ENCODE measurements at places on chromosomes 13 and 19. TPM values are rescaled to one million over a fixed set of nuclear protein-coding genes. Genes with fewer than 3 reads are reported as not detected.

DNA sequence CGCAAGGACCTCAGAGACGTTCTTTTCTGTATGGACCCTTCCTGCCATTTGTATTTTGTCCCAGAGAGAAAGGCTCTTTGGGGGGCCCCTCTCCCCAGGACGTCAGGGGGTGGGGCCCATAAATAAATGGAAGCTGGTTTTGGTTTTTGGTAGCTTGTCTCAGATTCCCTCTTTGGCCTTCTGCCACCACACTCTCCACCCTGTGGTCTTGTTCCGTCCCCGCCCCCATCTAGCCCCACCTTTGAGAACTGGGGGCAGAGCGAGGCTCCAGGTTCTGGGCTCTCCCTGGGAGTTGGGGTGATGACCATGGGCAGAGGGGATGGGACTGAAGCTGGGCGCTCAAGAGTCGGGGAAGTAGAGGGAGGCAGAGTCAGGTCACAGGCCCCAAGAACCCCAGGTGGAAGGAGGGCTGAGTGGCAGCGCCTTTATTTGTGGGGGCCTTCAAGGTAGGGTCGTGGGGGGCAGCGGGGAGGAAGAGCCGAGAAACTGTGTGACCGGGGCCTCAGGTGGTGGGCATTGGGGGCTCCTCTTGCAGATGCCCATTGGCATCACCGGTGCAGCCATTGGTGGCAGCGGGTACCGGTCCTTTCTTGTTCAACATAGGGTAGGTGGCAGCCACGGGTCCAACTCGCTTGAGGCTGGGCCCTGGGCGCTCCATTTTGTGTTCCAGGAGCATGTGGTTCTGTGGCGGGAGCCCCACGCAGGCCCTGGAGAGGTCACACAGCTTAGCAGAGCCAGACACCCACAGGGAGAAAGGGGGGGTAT lies 3.3 kb downstream of the ISYNA1 start:
- no peak overlapping the region for H3K4me3 ChIP-seq
- H3K4me1 ChIP-seq = peaks cover 24% of the 10 kb centered on the region
- no peak overlapping the region for H3K27ac ChIP-seq

DNA sequence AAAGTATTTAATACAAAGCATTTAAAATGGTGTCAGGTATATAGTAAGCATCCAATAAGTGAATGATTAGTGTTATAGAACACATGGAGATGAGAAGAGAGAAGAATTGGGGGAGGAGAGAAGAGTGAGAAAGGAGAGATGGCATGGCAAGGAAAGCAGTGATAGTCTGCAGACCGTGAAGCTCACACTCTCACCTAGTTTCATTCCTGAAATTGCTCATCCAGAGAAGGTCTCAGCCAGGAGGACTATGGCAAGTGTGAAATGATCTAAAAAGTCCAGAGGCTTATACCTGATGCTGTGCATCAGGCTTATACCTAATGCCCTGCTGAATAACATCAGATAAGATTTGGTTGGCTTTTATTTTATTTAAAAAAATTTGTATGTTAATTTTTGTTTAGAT lies 351.6 kb upstream of the KLF12 start:
- H3K4me3 ChIP-seq = no peak overlapping the region
- H3K27me3 ChIP-seq = peaks cover 2% of the 10 kb centered on the region
- no peaks in the 10 kb centered on the region for H3K36me3 ChIP-seq
- no peak overlapping the region for H3K27ac ChIP-seq
- no peak for DNase-seq
- no peaks in the 10 kb centered on the region for H3K4me1 ChIP-seq

DNA sequence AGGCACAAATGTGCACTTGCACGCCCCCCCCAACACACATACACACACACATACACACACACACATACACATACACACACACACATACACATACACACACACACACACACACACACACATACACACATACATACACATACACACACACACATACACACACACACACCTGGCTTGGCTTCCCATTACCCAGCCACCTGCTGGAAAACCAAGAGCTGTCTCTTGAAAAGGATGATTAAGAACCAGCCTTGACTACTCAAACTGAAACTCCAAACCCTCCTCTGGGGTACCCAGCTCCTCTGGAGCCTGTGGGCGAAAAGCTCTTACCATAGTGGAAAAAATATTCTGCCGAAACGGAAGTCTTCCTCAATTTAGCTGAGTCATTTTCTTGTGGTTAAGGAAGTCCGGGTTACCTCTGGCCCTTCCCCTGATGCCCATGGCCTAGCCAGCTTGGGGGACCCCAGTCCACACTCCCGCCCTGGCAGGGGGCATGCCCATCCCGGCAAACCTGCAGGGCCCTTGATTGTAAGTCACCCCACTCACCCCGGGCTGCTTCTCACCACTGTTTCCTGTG lies 21.9 kb downstream of the CEBPA start:
- DNase-seq = no peak
- peaks cover 14% of the 10 kb centered on the region for H3K27me3 ChIP-seq
- H3K27ac ChIP-seq = no peak overlapping the region
- H3K4me3 ChIP-seq = no peak overlapping the region
- H3K4me1 ChIP-seq = no peaks in the 10 kb centered on the region
- no peaks in the 10 kb centered on the region for H3K36me3 ChIP-seq

- no peaks in the 10 kb centered on the region for H3K27me3 ChIP-seq
- H3K36me3 ChIP-seq = peaks cover 2% of the 10 kb centered on the region
- H3K4me1 ChIP-seq = peaks cover 17% of the 10 kb centered on the region
Measured at GRCh38 chr19:50723069-50723468, at the start of gene CLEC11A. Gene CLEC11A (plus strand): TSS chr19:50723364. CDS start chr19:50723526, 162 bp downstream.

The NOTCH3 gene
- polyA plus RNA-seq = 29.6 TPM

DNA sequence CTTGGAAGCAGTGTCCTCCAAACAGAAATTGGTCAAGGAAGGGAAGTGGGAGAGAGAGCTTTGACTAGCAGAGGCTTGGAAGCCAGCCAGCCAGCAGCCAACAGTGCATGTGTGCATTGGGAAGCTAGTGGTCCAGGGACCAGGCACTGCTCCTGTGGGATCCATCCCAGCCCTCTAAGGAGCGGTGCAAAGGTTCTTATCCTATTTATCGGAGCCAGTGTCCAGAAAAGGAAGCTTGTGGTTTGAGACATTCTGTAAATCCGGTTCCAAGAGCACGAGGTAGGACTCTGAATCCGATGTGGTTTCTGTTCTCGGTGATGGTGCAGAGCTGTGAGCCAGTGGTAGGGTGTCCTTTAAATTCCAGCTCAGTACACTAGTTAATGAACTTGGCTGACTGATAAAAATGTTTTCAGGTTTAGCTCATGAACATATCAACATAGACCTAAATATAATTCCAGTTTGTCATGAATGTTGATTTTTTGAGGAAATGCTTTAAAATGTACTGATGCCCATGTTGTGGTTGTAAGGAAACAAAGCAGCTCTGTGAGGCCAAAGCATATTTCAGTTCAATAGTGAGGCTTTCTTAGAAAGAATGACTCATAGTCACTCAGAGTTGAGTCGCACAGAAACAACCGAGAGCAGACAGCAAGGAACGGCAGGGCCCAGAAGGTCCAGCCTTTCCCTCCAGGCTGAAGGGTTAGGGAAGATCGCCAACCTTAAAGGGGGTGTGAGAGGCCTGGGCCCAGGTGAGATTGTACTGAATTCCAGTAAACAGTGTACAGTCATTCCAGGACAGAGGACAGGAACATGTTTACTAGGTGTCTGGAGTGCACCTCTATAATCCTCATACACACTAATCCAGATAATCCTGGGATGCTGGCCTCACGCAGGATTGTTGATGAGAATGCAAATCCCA lies 21.5 kb upstream of the GARRE1 start:
- peak overlapping the region; percentile 83 for H3K27ac ChIP-seq
- DNase-seq = peak; percentile 96
- peaks cover 16% of the 10 kb centered on the region for H3K4me1 ChIP-seq
- peaks cover 17% of the 10 kb centered on the region for H3K36me3 ChIP-seq
- peak overlapping the region; percentile 16 for H3K4me3 ChIP-seq

DNA sequence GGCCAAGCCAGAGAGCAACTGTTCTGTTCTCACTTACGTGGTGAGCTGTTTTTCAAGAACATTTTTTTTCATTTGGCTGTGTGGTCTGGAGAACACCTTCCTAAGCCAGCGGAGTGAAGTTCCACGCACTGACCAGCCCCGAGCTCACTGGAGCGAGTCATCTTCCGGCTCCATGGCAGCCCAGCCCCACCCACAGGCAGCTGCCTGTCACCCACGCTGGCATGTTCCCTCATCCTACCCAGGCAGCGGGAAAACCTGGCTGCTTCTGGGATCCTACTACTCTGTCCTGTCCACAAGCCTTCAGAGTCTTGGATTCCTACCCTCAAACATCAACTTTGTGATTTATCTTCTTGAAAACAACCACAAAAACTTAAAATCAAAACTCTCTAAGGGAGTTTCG lies 76.2 kb downstream of the GGACT start:
- no peak overlapping the region for H3K4me3 ChIP-seq
- H3K36me3 ChIP-seq = no peaks in the 10 kb centered on the region
- H3K4me1 ChIP-seq = no peaks in the 10 kb centered on the region
- no peak overlapping the region for H3K27ac ChIP-seq
- peak; percentile 22 for DNase-seq

DNA sequence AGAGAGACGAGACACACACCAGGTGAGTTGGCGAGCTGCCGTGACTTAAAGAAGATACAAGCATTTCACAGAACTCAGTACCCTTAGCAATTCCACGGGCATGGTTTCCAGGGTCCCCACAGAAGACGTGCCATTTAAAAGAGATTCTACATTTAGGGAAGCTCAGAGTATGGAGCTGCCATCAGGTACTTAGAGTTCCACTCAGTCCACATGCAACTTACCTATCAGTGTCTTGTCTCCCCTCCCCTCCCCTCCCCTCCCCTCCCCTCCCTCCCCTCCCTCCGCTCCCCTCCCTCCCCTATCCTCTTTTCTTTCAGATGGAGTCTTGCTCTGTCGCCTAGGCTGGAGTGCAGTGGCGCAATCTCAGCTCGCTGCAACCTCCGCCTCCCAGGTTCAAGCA lies 12.2 kb downstream of the ZNF30 start:
- H3K4me1 ChIP-seq = no peaks in the 10 kb centered on the region
- no peak for DNase-seq
- no peak overlapping the region for H3K27ac ChIP-seq
- H3K36me3 ChIP-seq = peaks cover 12% of the 10 kb centered on the region
- H3K27me3 ChIP-seq = no peaks in the 10 kb centered on the region

The ZFP14 gene
- polyA plus RNA-seq = 0.46 TPM

GRCh38 chr19:708154-709143 lies at the start of gene PALM:
Gene PALM (plus strand): TSS chr19:708935. CDS start chr19:709147, 212 bp downstream.
- no peak for DNase-seq
- no peaks in the 10 kb centered on the region for H3K36me3 ChIP-seq
- H3K4me1 ChIP-seq = peaks cover 10% of the 10 kb centered on the region
- peak within 1 kb of the TSS; percentile 95 for H3K4me3 ChIP-seq

The ZNF850 gene
- 1.1 TPM for polyA plus RNA-seq

The PNMA8A gene
- 0.77 TPM for polyA plus RNA-seq

- no peaks in the 10 kb centered on the region for H3K36me3 ChIP-seq
- H3K27ac ChIP-seq = no peak overlapping the region
Measured at GRCh38 chr13:37736045-37736444, 133.5 kb downstream of the TRPC4 start.

GRCh38 chr13:27783111-27783510 lies 9.2 kb upstream of the GSX1 start:
- H3K36me3 ChIP-seq = no peaks in the 10 kb centered on the region
- peaks cover 15% of the 10 kb centered on the region for H3K27me3 ChIP-seq
- no peak overlapping the region for H3K4me3 ChIP-seq
- H3K27ac ChIP-seq = no peak overlapping the region
- no peaks in the 10 kb centered on the region for H3K4me1 ChIP-seq

DNA sequence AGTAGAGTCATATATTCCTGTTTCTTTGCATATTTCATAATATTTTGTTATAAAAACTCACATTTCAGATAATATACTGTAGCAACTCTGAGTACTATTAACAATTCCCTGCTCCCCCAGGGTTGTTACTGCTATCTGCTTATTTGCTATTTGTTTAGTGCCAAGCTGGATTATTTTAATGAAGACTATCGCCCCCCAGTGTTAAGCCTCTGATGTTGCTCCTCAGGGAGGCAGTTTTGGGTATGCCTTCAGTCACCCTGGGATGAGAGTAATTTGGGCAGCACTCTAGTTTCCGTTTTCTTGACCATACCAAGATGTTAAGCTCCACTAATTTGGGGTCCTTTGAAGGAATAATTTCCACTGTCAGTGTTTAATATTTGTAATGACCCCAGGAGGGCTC lies 46.0 kb downstream of the MICU2 start:
- H3K27me3 ChIP-seq = no peaks in the 10 kb centered on the region
- no peaks in the 10 kb centered on the region for H3K4me1 ChIP-seq
- no peak overlapping the region for H3K4me3 ChIP-seq
- no peak for DNase-seq
- no peak overlapping the region for H3K27ac ChIP-seq

DNA sequence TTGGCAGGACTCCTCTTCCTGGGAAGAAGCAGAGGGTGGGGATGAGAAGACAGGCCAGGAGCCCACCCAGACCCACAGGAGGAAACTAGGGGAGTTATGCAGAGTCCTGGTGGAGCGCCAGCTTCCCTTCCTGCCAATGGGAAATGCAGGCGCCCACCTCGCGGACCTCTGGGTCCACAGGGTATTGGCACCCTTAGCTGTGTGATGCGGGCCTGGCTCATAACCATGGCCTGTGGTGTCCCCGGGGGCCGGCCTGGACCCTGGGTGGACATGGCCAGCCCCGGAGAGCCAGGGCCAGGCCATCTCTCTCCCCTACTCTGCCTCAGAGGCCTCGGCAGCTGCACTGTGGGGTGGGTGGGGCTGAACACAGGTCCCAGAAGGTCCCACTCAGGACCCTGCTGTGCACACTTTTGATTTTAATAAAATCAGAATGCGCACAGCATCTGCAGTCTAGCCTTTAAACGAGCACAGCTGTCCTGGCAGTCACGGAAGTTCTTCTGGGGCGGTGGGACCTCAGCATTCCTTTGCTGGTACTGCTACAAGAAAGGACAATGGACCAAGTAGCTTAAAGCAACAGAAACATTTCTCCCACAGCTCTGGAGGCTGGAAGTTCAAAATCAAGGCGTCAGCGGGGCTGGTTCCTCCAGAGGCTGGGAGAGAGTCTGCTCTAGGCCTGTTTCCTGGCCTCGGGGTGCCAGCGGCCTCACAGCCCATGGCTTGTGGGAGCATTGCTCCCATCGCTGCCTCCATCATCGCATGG lies 1.8 kb downstream of the F10 start:
- no peak overlapping the region for H3K4me3 ChIP-seq
- H3K36me3 ChIP-seq = no peaks in the 10 kb centered on the region
- H3K4me1 ChIP-seq = peaks cover 3% of the 10 kb centered on the region
- no peak for DNase-seq
- H3K27ac ChIP-seq = no peak overlapping the region

The FAM124A gene
- polyA plus RNA-seq = 0.04 TPM

DNA sequence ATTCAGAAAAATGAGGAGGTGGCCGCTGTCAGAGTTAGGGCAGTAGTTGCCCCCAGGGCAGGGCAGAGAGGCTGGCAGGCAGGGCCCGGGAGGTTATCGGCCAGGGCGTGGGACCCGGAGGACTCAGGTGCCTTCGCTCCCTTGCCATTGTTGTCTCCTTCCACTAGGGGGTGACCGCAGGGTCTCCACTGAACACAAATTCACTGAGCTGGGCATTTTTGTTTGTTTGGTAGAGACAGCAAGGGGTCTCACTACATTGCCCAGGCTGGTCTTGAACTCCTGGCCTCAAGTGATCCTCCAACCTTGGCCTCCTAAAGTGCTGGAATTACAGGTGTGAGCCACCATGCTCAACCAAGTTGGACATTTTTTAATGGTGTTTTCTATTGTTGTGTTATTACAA lies 25.1 kb downstream of the CARS2 start:
- no peaks in the 10 kb centered on the region for H3K27me3 ChIP-seq
- H3K4me3 ChIP-seq = no peak overlapping the region
- no peak for DNase-seq
- peaks cover 3% of the 10 kb centered on the region for H3K4me1 ChIP-seq
- no peak overlapping the region for H3K27ac ChIP-seq
- peaks cover 61% of the 10 kb centered on the region for H3K36me3 ChIP-seq

Data from IMR-90 (cell line).